ENCODE measurements at places on chromosomes 2 and 18. TPM values are rescaled to one million over a fixed set of nuclear protein-coding genes. Genes with fewer than 3 reads are reported as not detected.

Gene MC5R
- total RNA-seq: not detected

Gene SAG
- total RNA-seq: not detected

Gene VWA3B
- total RNA-seq: not detected

Gene LPIN1
- total RNA-seq: 24.5 TPM

Gene CCDC102B
- 10.6 TPM for total RNA-seq

Measured in thoracic aorta (tissue), 2 donors.